Umbilical cord (tissue), 2 donors: ENCODE measurements at places on chromosomes 11 and 22. TPM values are rescaled to one million over a fixed set of nuclear protein-coding genes. Genes with fewer than 3 reads are reported as not detected.
A peak's percentile ranks its signal among the peaks of the same experiment; 100 is the strongest.

GRCh38 chr11:120199613-120200012 lies 11.2 kb upstream of the OAF start:
- DNase-seq: no peak

GRCh38 chr11:100789500-100789899 lies 102.4 kb downstream of the ARHGAP42 start:
- DNase-seq: peak; percentile 45

DNA sequence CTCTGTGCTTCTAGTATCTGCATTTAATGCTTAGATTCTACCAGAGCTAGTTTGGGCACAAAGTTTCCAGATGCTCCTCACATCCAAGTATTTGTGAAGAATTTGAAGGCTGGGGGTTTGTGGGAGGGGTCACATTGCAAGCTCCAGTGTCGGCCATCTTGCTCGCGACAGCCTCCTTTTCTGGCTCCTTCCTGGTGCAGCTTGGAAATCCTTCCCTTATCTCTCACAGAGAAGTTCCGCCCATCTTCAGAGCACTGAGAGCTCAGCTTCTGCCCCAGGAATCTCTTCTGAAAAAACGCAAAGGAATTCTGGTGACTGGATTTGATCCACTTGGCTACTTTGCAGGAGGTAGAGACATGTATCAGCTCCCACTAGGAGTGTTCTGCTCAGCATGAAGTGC lies 497.5 kb downstream of the TBC1D22A start:
- no peak for DNase-seq

- DNase-seq: no peak
These were observed 34.1 kb upstream of the PARVB start for GRCh38 chr22:43990044-43990443.

GRCh38 chr22:23115825-23116494 lies 25.8 kb downstream of the RSPH14 start:
- no peak for DNase-seq

DNA sequence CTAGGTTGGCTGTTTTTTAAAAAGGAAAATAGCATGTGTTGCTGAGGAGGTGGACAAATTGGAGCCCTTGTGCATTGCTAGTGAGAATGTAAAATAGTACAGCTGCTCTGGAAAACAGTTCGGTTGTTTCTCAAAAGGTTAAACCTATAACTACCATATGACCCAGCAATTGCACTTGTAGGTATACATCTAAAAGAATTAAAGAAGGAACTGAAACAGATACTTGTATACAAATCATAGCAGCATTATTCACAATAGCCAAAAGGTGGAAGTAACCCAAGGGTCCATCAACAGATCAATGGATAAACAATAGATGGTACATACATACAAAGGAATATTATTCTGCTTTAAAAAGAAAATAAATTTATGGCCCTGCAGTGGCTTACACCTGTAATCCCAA lies 111.4 kb downstream of the CSTPP1 start:
- no peak for DNase-seq

GRCh38 chr11:32508780-32509179 lies 73.4 kb upstream of the WT1 start:
- DNase-seq: no peak

- peak; percentile 93 for DNase-seq
These were observed 36.6 kb downstream of the GAS2 start for GRCh38 chr11:22703040-22703439.

DNA sequence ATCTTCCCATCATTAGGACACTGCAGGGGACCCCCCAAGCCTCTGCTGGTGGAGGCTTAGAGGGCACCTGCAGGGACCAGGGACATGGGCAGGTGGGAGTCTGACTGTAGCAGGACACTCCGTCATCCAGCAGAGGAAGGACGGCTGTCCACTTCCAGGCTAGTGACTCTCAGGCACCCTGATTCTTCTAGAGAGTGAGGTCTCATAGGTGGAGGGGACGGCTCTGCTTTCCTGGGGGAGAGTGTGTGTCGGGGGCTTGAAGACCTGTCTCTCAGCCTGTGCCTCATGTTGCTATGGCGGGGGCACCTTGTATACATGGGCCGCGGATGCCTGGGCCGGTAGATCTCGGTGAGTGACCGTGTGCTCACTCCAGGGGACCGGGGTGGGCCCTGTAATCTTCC lies 1116.6 kb downstream of the BRD1 start:
- DNase-seq: no peak

DNA sequence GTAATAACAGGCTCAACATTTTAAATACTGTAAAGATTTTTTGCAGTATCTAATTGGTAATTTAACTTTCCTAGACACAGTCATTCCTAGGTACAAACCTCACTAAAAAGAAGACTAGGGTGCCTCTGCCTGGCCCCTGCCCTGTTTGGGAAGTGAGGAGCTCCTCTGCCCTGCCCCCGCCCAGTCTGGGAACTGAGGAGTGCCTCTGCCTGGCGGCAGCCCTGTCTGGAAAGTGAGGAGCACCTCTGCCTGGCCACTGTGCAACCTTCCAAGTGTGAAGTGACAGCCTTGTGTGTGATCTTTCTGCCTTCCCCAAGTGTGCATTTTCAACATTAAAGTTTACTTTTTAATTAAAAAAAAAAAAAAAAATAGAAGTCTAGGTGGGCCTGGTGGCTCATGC lies 4.2 kb downstream of the CHORDC1 start:
- no peak for DNase-seq

GRCh38 chr11:125199915-125200314 lies 35.4 kb downstream of the PKNOX2 start:
- no peak for DNase-seq

DNA sequence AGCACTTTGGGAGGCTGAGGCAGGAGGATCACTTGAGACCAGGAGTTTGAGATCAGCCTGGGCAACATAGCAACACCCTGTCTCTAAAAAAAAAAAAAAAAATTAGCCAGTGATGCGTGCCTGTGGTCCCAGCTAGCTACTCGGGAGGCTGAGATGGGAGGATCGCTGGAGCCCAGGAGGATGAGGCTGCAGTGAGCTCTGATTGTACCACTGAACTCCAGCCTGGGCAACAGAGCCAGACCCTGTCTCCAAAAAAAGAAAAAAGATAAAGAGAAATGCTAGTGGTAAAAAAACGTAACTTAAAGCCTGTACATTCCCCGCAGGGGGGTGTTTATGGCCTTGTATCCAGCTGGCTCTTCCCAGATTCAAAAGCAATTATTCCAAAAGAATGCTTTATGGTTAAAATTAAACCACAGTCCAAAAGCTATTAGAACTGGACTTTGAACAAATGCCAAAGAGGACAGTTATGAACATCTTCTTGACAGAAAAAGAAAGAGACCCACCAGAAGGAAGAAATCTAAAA lies 16.4 kb upstream of the SNX32 start:
- DNase-seq: no peak

- DNase-seq: no peak
These were observed 11.5 kb downstream of the STARD10 start for GRCh38 chr11:72782081-72782920.

DNA sequence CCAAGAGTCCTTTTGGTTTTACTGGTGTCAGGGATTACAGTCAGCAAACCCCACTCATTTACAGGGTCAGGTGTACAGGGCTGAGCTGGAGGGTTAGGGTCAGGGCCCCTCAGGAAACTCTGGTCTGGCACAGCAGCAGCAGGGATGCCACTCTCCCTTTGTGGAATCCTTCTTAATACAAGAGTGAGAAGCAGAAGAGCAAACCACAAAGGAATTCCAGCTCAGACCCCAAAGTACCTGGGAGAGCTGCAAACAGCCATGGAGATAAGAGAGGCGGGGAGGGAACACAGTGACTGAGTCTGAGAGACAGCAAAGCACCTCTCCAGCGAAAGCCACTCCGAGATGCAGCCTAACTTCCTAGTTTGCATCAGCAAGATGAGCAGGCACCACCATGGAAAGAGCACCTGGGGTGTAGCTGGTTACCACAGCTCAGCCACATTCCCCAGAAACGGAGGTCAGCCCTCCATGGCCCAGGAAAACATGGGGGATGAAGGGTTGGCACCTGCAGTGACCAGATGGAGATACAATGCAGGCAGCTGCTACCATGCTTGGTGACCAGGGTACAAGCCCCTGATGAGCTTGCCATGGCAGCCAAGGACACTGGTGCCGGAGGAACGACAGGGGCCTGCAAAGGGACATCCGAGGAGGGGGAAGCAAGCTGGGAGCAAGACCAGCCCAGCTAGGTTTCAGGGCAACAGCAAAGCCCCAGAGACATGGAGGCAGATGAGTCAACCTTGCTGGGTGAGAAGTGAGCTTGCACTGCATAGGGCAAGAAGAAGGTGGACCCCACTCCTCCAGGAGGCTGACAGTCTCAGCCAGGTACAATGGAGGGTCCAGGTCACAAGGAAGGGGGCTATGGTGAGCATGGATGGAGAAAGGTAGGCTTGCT lies 3.9 kb downstream of the BET1L start:
- DNase-seq: no peak

DNA sequence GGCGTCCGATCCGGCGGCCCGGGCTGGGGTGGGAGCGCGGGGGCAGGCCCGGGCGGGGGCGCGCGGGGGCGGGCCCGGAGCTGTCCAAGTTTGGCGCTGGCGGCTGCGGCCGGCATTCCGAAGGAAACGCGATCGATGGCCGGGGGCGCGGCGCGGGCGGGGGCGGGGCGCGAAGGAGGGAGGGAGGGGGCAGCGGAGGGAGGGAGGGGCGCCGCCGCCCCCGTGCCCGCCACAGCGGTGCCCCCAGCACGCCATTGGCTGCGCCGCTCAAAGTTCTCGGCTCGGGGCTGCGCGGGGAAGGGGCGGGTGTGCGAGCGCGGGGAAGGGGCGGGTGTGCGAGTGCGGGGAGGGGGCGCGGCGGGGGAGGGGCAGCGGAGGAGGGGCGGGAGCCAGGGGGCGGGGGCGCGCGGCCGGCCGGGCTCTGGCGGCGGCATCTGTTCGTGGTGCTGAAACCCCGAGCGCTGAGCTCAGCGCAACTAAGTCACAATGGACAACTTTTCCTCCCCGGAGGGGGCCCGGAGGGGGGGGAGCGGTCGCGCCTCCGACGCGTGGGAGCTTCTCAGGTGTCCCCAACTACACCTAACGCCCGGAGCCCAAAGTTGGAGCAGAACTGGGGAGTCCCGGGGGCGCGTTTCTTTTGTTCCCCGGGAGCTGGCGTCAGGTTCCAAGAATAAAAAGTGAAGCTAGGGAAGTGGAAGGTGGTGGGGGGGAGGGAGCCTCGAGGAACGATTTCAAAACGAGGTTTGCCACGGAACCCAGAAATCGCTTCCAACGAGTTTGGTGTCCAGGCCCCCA lies 2.2 kb downstream of the PHF21B start:
- DNase-seq: peak; percentile 52

Gene EXPH5
- total RNA-seq: 5.8 TPM

Gene CD3D
- total RNA-seq: not detected

Gene NCAPH2
- 14.4 TPM for total RNA-seq
